AG09309 (cell line): ENCODE measurements at places on chromosomes 12 and 14.

GRCh38 chr12:129053232-129053631, 200.0 kb downstream of the GLT1D1 start:
- DNase-seq, result no peak

DNA sequence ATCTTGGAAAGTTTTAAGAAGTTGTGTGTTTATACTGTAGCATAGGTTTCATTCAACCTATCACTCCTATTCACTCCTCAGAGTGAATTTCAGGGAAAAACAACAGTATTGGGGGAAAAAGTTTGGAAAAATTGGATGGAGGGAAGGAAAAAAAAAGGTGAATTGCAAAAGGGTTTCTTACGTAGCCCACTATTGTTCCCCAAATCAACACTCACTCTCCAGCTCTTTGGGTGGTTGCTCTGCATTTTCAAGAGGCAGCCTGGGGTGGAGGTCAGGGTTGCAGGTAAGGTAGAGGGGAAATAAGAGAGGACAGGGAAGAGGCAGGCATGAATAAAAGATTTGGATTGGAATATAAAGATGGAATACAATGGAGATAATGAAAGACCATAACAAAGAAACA, 42.3 kb downstream of the BORCS5 start:
- DNase-seq, result no peak

- no peak for DNase-seq
Measured at GRCh38 chr14:100780246-100780645, 45.7 kb upstream of the MEG3 start.

GRCh38 chr14:76126076-76126475, 25.6 kb upstream of the GPATCH2L start:
- DNase-seq, result no peak

DNA sequence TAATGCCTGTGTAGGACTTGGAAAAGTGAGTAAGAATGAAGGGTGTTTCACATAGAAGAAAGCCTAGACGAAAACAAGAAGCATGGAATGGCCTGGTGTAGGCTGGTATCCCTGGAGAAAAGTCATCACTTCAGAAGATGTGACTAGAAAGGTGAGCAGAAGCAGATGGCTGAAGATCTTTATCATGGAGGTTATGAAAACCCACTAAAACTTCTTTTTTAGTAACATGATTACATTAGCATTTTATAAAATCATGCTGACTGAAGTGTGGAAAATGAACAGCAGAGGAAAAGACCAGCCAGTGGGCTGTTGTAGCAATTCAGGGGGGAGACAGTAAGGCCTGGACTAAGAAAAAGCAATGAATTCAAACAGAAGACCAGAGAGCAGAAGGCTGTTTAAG, 114.5 kb upstream of the G2E3 start:
- no peak for DNase-seq
